ENCODE measurements at places on chromosomes 2 and 18. TPM values are rescaled to one million over a fixed set of nuclear protein-coding genes. Genes with fewer than 3 reads are reported as not detected.

The AMER3 gene
- not detected for total RNA-seq

The SERPINB10 gene
- total RNA-seq = not detected

The GATA6 gene
- total RNA-seq = not detected

The CFC1 gene
- total RNA-seq = not detected

The ALLC gene
- total RNA-seq = not detected

The CNDP1 gene
- total RNA-seq = not detected

The UGT1A1 gene
- total RNA-seq = not detected

The FAP gene
- not detected for total RNA-seq

The NXPH2 gene
- not detected for total RNA-seq

The CCL20 gene
- 13.1 TPM for total RNA-seq

The REG1A gene
- total RNA-seq = not detected

The CDH19 gene
- not detected for total RNA-seq

The CERKL gene
- not detected for total RNA-seq

The FSIP2 gene
- total RNA-seq = not detected

DNA sequence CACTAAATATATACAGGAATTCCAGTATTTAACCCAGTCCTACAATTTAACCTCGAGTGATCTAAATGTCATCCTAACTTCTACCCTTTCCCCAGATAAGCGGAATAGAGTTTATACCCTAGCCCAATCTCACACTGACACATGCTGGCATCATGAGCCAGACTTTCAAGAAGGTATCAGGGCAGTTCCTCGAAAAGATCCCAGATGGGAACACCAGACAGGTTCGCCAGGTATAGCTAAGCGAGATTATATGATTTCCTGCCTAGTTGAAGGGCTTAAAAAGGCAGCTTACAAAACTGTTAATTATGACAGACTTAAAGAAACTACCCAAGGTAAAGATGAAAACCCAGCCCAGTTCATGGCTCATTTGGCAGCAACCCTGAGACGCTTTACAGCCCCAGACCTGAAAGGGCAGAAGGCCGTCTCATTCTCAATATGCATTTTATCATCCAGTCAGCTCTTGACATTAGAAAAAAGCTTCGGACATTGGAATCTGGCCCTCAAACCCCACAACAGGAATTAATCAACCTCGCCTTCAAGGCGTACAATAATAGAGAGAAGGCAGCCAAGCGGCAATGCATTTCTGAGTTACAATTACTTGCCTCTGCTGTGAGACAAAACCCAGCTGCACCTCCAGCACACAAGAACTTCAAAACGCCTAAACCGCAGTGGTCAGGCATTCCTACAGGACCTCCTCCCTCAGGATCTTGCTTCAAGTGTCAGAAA is 668.2 kb upstream of the PKDCC start:
- H3K4me3 ChIP-seq = no peak overlapping the region
- no peaks in the 10 kb centered on the region for H3K36me3 ChIP-seq
- H3K27ac ChIP-seq = no peak overlapping the region

GRCh38 chr18:55544014-55544413 is 44.0 kb downstream of the TCF4 start:
- H3K36me3 ChIP-seq = no peaks in the 10 kb centered on the region
- no peak overlapping the region for H3K27ac ChIP-seq
- H3K4me3 ChIP-seq = no peak overlapping the region
- H3K27me3 ChIP-seq = no peaks in the 10 kb centered on the region

GRCh38 chr18:3722649-3723433 is 272.9 kb downstream of the TGIF1 start:
- no peaks in the 10 kb centered on the region for H3K4me1 ChIP-seq
- peaks cover 23% of the 10 kb centered on the region for H3K27me3 ChIP-seq
- no peaks in the 10 kb centered on the region for H3K36me3 ChIP-seq
- no peak overlapping the region for H3K4me3 ChIP-seq
- no peak overlapping the region for H3K27ac ChIP-seq
- no peak for DNase-seq

GRCh38 chr18:34042423-34043146 is 182.1 kb downstream of the NOL4 start:
- H3K27ac ChIP-seq = no peak overlapping the region
- DNase-seq = no peak
- H3K36me3 ChIP-seq = no peaks in the 10 kb centered on the region
- H3K4me3 ChIP-seq = no peak overlapping the region

GRCh38 chr2:241563981-241564595 is 5.5 kb downstream of the BOK start:
- peaks cover 11% of the 10 kb centered on the region for H3K27me3 ChIP-seq
- no peak overlapping the region for H3K27ac ChIP-seq
- DNase-seq = no peak
- no peak overlapping the region for H3K4me3 ChIP-seq
- H3K36me3 ChIP-seq = no peaks in the 10 kb centered on the region

GRCh38 chr18:23721696-23722480 is 32.6 kb downstream of the LAMA3 start:
- H3K36me3 ChIP-seq = no peaks in the 10 kb centered on the region
- DNase-seq = no peak
- H3K27ac ChIP-seq = no peak overlapping the region

GRCh38 chr2:239349453-239350135 is 51.2 kb downstream of the HDAC4 start:
- H3K36me3 ChIP-seq = peaks cover 22% of the 10 kb centered on the region
- peaks cover 2% of the 10 kb centered on the region for H3K4me1 ChIP-seq
- no peak for DNase-seq
- no peak overlapping the region for H3K27ac ChIP-seq

DNA sequence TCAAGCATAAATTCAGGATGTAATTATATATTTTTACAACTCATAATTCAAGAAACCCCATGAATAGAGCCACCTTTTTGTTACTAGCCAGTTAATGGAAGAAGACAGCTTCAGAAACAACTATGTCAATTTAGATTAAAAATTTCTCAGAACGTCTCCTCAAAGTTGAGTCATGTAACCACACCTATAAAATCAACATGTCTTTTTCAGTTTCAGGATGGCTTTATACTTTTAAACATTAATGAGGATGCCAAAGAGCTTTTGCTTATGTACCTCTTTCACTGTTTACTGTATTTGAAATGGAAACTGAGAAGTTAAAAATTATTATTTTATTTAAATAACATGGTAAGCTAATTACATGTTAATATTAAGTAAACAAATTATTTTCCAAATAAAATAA is 280.1 kb downstream of the PTH2R start:
- H3K27ac ChIP-seq = no peak overlapping the region
- no peak for DNase-seq
- no peak overlapping the region for H3K4me3 ChIP-seq
- H3K36me3 ChIP-seq = no peaks in the 10 kb centered on the region

DNA sequence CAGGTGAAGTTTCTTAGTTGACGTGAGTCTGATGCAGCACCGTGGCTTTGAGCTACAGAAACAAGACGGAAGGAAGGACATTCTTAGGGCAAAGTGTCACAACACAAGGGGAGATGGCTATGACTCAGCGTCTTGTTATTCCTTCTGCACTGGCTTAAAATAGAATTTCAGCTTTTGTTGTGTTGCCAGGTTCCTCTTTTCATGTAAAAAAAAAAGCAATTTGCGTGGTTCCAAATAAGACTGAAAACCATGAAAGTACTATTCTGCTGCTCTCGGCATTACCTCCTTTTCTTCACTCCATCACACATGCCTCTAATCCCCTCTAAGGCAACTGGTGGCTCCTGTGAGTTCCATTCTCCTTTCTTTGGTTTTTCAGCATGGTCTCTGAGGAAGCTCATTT is 150.1 kb downstream of the ANTXR1 start:
- no peak overlapping the region for H3K27ac ChIP-seq
- H3K36me3 ChIP-seq = no peaks in the 10 kb centered on the region
- H3K4me3 ChIP-seq = no peak overlapping the region

GRCh38 chr2:240425697-240426096 is 9.8 kb upstream of the GPC1 start:
- H3K36me3 ChIP-seq = no peaks in the 10 kb centered on the region
- DNase-seq = no peak

- no peaks in the 10 kb centered on the region for H3K4me1 ChIP-seq
- H3K4me3 ChIP-seq = no peak overlapping the region
- H3K27me3 ChIP-seq = no peaks in the 10 kb centered on the region
- no peak for DNase-seq
- peaks cover 55% of the 10 kb centered on the region for H3K36me3 ChIP-seq
Observed at GRCh38 chr2:197398913-197399312, 35.9 kb downstream of the SF3B1 start.

DNA sequence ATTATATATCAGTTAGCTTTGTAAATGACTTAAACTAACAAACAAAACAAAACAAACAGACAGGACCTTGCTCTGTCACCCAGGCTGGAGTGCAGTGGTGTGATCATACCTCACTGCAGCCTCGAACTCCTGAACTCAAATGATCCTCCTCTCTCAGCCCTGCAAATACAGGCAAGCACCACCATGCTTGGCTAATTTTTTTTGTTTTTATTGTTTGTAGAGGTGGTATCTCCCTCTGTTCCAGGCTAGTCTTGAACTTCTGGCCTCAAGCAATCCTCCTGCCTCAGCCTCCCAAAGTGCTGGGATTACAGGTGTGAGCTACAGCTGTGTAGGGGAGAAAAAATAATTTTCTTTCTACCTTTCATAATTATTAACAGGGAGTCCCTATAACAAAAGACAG is 33.8 kb upstream of the PPM1B start:
- no peak overlapping the region for H3K4me3 ChIP-seq
- H3K27me3 ChIP-seq = no peaks in the 10 kb centered on the region
- H3K4me1 ChIP-seq = peaks cover 4% of the 10 kb centered on the region
- no peak for DNase-seq

GRCh38 chr2:73983322-73984202 is 1.1 kb upstream of the TET3 start:
- no peaks in the 10 kb centered on the region for H3K27me3 ChIP-seq
- DNase-seq = peak; percentile 52
- peak overlapping the region; percentile 72 for H3K4me3 ChIP-seq
- H3K4me1 ChIP-seq = peaks cover 65% of the 10 kb centered on the region
- peaks cover 22% of the 10 kb centered on the region for H3K36me3 ChIP-seq

GRCh38 chr2:31067259-31067658 is 71.0 kb downstream of the GALNT14 start:
- DNase-seq = no peak
- no peak overlapping the region for H3K4me3 ChIP-seq
- H3K27me3 ChIP-seq = no peaks in the 10 kb centered on the region
- H3K36me3 ChIP-seq = no peaks in the 10 kb centered on the region
- H3K27ac ChIP-seq = no peak overlapping the region
- no peaks in the 10 kb centered on the region for H3K4me1 ChIP-seq

DNA sequence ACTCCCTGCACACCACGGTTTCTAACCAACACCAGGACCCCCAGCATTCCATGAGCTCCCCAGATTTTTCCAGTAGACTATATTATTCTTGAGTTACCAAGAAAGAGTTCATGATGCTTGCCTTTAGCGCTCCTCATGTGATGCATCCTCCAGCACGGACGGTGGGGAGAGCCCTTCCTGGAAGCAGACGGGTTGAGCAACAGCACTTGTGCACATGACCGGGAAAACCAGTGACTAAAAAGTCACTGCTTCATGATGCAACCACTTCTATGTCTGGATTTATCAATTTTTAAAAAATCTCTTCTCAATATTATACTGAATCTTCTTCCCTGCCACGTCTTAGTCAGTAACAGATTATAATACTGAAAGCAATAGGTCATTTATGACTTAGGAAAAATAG is 20.4 kb upstream of the DOK6 start:
- DNase-seq = no peak
- no peak overlapping the region for H3K4me3 ChIP-seq
- no peak overlapping the region for H3K27ac ChIP-seq
- no peaks in the 10 kb centered on the region for H3K4me1 ChIP-seq
- H3K36me3 ChIP-seq = no peaks in the 10 kb centered on the region

DNA sequence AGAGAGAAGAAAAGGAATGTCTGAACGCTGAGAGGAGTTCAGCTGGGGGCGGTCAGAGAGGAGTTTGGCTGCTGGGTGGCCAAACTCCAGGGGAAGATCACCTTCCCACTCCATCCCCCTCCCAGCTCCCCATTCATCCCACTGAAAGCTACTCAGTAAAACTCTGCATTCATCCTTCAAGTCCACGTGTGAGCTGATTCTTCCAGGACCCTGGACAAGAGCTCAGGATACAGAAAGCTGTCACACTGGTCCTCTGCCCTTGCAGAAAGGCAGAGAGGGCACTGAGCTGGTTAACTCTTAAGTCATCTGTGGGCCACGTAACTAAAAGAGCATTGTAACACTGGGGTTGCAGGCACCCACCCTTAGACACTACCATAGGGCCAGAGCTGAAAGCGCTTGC is 132.1 kb upstream of the ARL4C start:
- no peak overlapping the region for H3K27ac ChIP-seq
- H3K36me3 ChIP-seq = no peaks in the 10 kb centered on the region
- no peaks in the 10 kb centered on the region for H3K4me1 ChIP-seq
- no peak for DNase-seq
- H3K27me3 ChIP-seq = peaks cover 4% of the 10 kb centered on the region

DNA sequence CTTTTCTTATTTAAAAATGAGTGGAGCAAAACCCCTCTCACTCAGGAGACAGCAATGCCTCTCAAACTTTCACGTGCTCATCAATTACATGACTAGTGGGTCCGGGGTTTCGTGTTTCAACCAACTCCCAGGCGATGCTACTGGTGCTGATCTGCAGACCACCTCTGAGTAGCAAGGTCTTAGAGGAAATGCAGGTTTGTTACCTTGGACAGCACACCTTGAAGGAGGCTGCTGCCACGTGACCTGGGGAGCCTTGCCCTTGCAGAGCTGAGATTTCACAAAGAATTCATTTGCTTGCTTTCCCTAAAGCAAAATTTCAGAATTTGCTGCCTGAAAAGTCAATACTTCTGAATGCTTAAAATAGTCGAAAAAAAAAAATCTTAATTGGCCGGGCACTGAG is 32.4 kb downstream of the SMIM21 start:
- H3K36me3 ChIP-seq = no peaks in the 10 kb centered on the region
- H3K27me3 ChIP-seq = peaks cover 15% of the 10 kb centered on the region
- no peaks in the 10 kb centered on the region for H3K4me1 ChIP-seq
- H3K27ac ChIP-seq = no peak overlapping the region

DNA sequence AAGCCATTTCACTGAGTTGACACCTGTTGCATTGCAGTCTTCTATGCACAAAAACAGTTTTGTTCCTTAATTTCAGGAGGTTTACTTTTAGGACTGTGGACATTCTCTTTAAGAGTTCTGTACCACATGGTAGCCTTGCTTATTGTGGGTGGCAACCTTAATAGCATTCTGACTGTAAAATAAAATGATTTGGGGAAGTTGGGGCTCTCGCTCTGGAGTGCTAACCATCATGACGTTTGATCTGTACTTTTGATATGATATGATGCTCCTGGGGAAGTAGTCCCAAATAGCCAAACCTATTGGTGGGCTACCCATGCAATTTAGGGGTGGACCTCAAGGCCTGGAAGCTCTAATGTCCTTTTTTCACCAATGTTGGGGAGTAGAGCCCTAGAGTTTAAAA is 3.4 kb downstream of the CTLA4 start:
- H3K36me3 ChIP-seq = peaks cover 67% of the 10 kb centered on the region
- peak overlapping the region; percentile 92 for H3K4me3 ChIP-seq
- no peaks in the 10 kb centered on the region for H3K27me3 ChIP-seq
- peak overlapping the region; percentile 99 for H3K27ac ChIP-seq
- no peak for DNase-seq
- H3K4me1 ChIP-seq = peaks cover 59% of the 10 kb centered on the region

GRCh38 chr2:25418944-25419677 is 77.4 kb upstream of the DNMT3A start:
- no peak overlapping the region for H3K4me3 ChIP-seq
- no peak overlapping the region for H3K27ac ChIP-seq
- no peak for DNase-seq
- peaks cover 2% of the 10 kb centered on the region for H3K4me1 ChIP-seq
- peaks cover 16% of the 10 kb centered on the region for H3K36me3 ChIP-seq

Data from activated naive CD4-positive, alpha-beta T cell treated with anti-CD3 and anti-CD28 coated beads for 36 hours (primary cell).